ENCODE measurements at places on chromosomes 5 and 9. TPM values are rescaled to one million over a fixed set of nuclear protein-coding genes. Genes with fewer than 3 reads are reported as not detected.

GRCh38 chr5:146079695-146080373 lies 25.5 kb downstream of the PLAC8L1 start:
- peak; percentile 12 for DNase-seq

DNA sequence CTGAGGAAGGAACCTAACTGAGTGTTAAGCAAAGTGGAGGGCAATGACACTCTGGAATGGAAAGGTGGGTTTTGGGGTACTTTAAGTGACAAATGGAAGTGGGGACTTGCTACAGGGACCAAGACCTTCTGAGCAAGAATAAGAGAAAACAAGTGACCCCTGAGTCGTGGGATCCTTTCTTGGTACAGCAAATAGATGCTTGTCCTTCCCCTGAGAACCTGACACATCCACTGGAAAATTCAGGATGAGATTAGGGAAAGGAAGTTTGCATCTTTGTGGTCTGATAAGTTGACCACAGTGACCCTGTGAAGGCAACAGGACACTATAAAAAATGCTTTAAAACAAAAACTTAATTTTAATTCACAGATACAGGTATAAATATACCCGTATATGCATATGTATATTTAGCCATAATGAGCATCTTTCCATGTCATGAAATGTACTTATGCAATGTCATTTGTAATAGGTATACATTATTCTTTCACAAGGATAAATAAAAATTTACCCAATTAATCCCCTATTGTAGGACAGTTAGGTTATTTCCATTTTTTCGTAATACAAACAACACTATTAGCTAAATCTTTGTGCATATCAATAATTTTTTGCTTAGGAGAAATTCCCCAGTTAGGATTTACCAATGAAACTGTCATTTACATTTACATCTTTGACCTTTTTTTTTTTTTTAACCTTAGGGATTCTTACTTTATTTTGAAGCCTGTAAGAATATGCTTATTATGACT lies 2.0 kb upstream of the IRF1 start:
- no peak for DNase-seq

DNA sequence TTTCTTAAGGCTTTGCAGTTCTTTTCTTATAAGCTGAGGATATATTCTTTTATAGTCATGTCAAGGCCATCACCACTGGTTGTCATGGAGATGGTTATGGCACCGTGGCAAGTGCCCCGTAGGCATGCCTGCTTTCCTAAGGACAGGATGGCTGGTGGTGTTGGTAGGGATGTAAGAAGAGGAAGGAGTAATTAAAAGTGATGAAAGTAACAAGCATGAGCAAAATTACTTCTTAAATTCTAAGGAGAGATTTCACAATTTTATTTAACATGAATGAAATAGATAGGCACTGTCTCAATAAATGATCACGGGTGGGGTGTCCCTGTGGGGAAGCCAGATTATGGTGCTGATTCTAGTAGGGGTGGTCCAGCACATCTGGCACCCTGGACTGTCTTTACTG lies 290.2 kb upstream of the KLF4 start:
- no peak for DNase-seq

DNA sequence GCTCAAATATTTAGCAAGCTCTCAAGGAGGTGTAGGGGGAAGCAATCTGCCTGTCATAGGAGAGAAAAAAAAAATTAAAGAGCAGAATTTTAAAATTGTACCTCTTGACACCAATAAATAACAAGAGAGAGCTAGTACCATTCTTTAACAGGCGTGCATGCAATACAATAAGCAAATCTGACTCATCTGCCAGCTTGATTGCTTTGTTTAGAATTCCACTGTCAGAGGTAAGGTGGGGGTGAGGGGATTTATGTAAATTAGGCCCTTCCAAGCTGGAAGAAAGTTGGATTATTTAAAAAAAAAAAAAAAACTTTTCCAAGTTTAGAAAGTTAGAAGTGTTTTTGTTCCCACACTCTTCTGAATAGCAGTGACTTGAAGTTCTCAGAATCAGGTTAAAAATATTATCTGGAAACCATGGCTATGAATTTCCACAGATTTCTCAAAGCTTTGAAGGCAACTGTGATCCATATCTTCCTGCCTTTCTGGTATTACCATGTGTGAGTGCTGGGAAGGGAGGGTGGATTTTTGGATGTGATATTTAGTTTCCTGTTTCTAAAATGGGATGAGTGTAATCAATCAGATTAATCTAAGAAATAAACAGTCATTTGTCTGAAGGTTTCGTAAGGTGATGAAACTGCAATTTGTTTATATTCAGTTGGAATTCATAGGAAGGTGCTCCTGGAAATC lies 477.5 kb downstream of the TLE4 start:
- no peak for DNase-seq

GRCh38 chr9:99779277-99779676 lies 42.4 kb upstream of the NR4A3 start:
- no peak for DNase-seq

DNA sequence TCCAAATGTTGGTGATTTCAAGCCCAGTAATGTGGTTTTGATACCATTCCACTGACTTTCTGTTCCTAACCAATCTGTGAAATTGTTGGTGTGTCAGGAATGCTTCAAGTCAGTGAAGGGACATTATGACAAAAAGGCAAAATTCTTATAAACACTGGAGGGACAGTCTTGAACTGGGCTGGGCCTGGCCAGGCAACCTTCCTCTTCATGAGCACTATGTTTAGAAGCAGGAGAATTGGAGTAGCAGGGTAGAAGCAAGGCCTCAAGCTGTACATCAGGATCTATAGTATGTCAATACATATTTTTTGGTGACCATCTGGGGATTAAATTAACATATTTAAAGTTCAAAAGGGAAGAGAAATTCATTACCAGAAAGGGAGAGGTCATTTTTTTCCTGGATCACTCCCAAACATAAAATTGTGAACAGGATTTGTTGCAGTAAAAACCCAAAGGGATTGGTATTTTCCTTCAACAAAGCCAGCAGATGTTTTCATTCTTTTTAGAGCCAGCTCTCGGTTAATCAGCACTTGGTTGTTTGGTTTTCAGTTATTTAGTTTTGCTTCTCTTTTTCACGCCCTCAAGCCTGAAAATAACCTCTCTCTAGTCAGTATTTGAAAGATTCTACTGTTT lies 77.9 kb upstream of the PIK3R1 start:
- no peak for DNase-seq

DNA sequence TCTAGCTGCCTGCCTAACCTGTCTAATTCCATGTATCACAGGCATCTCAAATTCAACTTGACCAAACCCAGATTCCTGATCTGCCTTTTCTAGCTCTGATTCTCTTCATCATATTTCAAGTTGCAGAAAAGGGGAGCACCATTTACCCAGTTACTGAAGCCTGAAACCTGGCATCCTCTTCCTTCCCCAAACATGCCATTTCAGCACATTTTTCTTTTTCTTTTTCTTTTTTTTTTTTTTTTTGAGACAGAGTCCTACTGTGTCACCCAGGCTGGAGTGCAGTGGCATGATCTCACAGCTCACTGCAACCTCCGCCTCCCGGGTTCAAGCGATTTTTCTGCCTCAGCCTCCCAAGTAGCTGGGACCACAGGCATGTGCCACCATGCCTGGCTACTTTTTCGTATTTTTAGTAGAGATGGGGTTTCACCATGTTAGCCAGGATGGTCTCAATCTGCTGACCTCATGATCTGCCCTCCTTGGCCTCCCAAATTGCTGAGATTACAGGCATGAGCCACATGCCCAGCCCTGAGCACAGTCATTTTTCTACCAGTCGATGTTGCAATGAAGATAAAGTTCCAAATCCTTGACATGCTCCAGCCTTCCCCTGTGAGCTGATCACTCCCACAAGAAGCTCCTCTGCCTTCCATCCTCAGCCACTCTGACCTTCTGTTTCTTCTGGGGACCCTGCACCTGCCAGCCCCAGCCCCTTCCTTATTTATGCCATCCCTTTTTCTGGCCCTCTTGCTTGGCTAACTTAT lies 32.2 kb downstream of the ACER2 start:
- no peak for DNase-seq

GRCh38 chr5:35736280-35736679 lies 118.6 kb downstream of the SPEF2 start:
- DNase-seq, result no peak

DNA sequence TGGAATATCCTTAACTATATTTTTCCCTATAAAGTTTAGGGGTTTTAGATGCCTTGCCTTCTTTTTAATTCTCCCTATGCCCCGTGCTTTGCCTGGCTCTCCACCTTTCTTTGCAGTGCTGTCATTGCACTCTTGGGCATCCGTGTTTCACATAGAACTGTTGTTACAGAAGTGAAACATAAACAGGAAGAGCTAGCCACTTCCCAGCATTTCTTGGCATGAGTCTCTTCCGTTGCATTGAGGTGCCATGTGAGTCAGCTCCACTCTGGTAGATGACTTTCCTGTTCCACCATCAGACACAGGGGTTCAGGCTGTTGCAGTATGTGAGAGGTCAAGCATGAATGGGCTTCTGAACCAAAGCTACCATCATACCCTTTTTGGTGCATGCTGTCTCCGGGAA lies 73.4 kb downstream of the ANGPTL2 start:
- DNase-seq, result no peak

GRCh38 chr9:128192601-128193371 lies 1.4 kb upstream of the CIZ1 start:
- DNase-seq, result peak; percentile 95

DNA sequence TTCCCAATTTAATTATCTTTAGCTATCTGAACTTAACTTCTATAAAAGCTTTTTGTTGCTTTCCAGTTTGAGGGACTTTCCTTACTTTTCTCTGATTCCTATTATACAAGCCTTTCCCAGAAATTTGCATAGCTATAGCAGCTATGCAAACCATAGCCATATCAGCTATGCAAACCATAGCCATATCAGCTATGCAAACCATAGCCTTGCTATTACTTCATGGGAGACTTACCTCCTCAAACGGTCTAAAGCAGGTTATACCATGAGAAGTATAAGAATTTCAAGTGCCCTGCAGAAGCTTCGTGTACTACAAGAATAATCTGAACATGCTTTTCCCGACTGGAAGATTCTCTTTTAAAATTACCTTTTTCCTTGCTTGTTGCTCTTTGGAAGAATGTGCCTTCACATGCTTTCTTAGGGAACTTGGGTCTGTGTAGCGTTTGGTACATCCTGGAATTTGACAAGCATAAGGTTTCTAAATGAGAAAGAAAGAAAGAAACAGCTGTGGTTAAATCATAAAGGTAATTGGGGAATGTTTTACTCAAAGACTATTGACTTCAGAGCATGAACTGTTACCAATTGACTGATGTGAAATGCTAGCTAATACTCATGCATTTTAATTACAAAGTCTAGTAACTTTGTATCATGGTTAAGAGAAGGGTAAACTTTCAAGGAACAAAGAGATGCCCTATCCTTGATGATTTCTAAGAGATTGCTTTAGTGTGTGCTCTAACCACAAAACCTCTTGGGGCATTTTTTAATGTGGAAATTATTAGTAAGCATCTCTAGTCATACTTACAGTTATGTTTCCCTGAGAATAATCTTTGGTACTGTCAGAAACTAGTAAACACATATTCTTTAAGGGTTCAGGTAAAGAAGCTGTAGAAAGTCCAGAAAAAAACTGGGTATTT lies 367.6 kb downstream of the GLIS3 start:
- no peak for DNase-seq

DNA sequence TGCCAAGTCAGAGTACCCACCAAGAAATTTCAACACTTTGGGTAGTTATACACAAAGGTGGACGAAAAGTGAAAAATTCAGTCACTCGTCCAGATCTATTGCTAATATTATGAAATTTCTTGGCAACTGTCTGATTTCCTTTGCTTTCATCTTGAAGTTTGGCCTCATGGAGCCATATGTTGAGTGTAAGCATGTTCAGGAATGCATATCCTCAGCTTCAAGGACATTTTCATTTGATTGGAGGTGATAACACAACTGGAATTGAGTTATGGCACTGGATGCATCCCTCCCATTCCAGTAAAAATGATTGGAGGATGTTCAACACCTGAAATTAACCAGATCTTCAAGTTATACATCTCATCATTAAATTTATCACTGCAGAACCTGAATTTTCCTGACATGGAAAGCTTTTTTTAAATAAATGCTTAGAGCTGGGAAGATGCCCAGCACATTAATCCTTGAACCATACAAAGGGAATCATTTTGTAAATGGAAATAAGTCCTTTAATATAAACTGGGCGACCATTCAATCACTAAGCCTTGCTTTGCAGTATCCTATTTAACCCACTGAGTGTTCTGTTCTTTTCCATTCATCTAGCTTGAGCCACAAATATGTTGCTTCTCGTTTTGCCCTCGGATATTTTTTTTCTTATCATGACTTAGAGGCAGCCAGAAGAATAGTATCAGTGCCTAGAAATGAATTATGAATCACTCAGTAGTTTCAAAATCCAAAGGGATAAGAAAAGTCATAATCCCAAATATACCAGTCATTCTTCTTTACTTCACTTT lies 273.7 kb upstream of the PIK3R1 start:
- no peak for DNase-seq

- no peak for DNase-seq
Measured at GRCh38 chr5:145509336-145510136, 325.6 kb downstream of the PRELID2 start.

DNA sequence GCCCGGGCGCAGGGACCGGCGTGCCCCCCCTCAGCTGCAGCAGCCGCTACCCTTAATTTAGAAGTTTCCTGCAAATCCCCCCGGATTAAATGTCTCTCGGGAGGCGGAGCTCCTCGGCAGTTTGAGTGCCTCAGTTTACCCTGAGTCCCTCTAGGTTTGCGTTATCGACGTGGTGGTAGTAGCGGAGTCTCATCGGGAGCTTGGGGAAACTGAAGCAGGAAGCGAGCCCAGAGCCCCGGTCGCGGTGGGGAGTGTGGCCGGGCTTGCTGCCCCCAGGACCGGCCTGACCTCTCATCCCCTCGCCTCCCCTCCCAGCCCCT lies 529 bp upstream of the TPM2 start:
- no peak for DNase-seq

DNA sequence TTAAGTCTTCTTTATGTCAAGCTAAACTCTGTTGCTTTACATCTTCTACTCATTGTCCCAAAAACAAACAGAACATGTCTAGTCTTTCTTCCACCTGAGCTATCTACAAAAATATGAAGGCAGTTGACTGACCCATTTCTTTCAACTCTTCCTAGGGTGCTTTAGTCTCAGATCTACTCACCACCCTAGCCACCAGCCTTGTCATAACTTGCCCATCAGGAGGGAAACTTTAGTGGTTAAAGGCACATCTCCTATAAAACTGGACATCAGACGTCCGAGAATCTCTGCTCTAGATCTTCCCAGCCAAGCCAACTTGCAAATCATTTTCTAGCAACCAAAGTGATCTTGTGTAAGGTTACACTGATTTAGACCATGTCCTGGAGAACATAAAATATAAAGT lies 205.0 kb downstream of the ACTL7B start:
- no peak for DNase-seq

DNA sequence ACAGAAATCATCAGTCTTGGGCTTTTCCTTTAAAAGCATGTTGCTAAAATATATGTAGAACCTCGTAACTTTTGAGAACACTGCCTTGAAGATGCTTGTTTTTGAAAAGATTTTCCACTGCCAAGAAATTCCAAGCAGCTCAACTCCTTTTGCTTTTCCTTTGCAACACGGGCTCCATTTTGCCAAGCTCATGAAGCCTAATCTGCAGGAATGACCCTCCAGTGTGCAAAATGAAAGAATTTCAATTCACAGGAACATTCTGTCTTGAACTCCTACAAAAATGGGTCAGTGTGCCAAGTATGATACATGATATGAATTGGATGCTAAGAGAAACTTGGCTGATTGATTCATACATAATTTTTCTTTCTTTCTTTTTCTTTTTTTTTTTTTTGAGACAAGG lies 35.4 kb upstream of the ERCC6L2 start:
- DNase-seq, result no peak

- no peak for DNase-seq
Measured at GRCh38 chr5:3394891-3395599, 200.6 kb upstream of the IRX1 start.

Gene TMOD1
- total RNA-seq, result 4.4 TPM

Gene MEF2C
- 13.0 TPM for total RNA-seq

Gene HARS2
- total RNA-seq, result 38.8 TPM

Gene CLINT1
- total RNA-seq, result 69.2 TPM

Gene SLC34A3
- 0.15 TPM for total RNA-seq

Gene PAIP2
- total RNA-seq, result 108 TPM
